ENCODE measurements at places on chromosomes 2 and 18.

- DNase-seq = no peak
These were observed 205.2 kb upstream of the RGPD4 start for GRCh38 chr2:107621186-107622165.

- DNase-seq = no peak
These were observed 8.9 kb upstream of the NFE2L2 start for GRCh38 chr2:177273408-177273807.

DNA sequence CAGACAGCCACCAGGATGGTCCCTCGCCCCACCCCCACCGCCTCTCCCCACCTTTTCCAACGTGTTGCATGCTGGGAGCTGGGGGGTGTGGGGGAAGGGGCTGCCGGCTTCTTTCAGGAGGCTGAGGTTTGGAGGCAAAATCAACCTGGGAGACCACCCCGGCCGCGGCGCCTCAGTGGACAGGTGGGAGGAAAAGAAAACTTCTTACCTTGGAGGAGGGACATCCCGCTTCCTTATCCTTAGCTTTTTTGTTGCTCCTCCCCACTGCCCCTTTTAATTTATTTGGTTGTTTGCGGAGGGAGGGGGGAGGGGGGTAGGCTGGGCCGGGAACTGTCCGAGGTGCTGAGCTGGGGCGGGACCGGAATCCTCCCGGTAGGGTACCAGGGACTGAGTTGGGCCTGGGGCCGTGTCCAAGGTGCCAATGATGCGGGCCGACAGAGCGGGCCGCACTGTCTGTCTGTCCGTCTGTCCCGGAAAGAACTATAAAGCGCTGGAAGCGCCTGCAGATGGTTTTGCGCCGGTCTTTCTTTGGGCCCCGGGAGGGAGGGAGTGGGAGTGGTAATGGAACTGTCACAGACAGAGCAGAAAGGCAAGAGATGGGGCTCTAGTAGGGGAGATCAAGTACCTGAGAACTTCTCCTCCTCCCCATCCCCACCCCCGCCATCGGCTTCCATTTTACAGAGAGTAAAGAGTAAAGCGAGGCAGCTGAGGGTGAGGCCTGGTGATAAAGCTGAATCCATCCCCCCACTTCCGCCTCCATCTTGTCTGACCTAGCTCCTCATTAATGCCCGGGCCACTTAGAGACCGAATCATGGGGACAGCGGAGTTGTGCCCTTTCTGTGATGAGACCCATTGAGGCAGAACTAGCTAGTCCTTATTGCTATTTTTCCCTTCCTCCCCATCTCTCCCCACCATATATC is 2.4 kb downstream of the CDK5R2 start:
- DNase-seq = peak; percentile 43

GRCh38 chr2:24045511-24046508 is 1.4 kb downstream of the WDCP start:
- no peak for DNase-seq

DNA sequence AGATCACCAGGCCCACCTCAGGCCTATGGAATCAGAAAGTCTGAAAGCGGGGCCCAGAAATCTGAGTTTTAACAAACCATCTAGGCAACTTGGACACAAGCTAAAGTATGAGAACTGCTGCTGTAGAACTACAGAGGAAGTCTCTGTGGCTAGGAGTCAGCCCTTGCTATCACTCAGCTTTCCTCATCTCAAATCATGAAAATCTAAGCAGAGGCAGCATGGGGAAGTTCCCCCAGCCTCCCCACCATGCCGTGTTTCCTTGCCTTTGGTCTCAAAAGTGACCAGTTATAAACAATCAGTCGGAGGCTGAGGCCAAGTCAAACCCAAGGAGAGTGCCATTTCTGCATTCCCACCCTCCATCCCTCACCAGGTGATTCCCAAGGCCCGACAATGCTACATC is 404.7 kb downstream of the BCL11A start:
- no peak for DNase-seq

- DNase-seq = no peak
These were observed 29.4 kb downstream of the MAIP1 start for GRCh38 chr2:199984755-199985154.

DNA sequence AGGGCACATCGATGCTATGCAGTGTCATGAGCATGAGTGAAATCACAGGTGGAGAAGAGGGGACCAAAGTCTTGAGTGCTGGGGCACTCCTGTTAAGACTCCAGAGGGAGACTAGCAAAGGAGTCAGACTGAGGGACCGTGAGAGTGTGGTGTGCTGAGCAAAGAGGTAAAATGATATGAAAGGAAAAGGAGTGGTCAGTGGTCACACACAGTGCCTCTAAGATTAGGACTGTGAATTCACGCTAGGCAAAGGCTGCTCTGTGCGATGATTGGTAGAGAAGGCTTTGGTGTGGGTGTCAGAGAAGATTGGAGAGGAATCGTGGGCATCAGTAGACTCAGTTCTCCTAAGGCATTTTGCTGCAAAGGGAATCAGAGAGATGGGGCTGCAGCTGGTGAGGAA is 12.8 kb downstream of the SOCS6 start:
- no peak for DNase-seq

GRCh38 chr2:219030177-219030940 is 11.0 kb downstream of the CFAP65 start:
- DNase-seq = no peak

DNA sequence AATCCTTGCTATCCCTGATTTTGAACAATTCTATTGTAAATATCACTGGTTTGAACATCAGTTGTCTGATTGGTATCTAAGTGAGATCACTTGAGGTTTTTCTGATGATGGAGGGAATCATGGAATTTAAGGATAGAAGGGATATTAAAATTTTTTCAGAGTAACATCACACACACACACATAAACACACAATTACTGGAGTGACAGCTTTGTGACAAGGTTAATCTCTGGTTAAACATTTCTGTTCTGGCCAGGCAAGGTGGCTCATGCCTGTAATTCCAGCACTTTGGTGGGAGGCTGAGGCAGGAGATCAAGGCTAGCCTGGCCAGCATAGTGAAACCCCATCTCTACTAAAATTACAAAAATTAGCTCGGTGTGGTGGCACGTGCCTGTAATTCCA is 85.3 kb downstream of the SOCS6 start:
- no peak for DNase-seq

DNA sequence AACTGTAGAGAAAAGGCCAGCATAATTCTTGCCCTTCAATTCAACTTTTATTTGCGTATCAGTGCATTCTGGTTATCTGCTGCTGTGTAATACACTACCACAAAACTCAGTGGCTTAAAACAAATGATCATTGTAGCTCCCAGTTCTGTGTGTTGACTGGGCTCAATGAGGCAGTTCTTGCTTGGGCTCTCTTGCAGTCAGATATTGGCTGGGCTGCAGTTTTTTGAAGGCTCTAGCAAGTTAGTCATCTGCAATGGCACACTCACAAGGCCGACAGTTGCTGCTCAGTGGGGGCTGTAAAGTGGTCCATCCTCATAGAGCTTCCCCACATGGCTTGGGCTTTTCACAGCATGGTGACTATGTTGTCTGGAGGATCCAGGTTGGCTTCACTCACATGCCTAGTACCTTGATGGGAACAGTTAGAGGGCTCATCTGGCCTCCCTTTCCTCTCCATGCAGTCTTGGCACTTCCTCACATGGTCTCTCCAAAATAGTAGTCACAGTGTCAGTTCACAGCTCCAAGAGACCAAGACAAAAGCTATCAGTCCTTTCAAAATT is 110.6 kb upstream of the TNP1 start:
- DNase-seq = no peak

- DNase-seq = no peak
These were observed 8.4 kb upstream of the ARID5A start for GRCh38 chr2:96528006-96528699.

DNA sequence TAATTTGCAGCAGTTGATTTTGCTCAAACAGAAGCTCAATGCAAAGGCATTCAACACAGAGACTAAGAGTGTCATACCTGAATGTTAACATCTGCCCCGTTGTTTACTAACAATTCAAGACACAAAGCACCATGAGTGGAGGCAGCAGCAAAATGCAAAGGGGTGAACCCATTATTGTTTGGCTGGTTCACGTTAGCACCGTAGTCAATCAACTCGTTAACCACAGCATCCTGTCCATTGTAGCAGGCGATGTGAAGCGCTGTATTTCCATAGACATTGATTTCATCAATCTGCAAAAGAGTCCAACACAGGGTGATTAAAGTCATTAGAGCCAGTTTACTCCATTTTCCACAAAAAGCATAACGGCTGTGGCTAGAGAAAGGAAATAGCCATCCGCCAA is 189.3 kb downstream of the ANKRD44 start:
- no peak for DNase-seq

All from NCI-H1930 (cell line).